ENCODE measurements at places on chromosomes 4 and X.

- DNase-seq, result no peak
Observed at GRCh38 chrX:30659421-30659820, 6.2 kb downstream of the GK start.

DNA sequence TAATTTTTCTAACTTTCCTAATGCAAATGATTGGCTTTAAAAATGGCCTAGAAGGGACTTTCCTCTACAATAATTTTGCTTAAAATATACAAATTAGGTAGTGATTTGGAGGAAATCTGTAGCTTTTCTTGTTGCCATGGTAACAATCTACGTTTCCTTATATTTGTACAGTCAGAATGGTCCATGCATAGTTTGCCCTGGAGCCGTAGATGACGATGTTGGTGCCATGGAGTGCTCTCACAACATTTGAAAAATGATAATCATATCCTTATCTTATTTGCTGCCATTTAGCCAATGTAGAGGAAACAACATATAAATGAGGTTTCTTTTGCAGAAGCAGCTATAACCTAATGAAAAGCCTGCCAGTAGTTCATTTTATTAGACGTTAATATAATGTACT is 89.0 kb upstream of the NMU start:
- no peak for DNase-seq

DNA sequence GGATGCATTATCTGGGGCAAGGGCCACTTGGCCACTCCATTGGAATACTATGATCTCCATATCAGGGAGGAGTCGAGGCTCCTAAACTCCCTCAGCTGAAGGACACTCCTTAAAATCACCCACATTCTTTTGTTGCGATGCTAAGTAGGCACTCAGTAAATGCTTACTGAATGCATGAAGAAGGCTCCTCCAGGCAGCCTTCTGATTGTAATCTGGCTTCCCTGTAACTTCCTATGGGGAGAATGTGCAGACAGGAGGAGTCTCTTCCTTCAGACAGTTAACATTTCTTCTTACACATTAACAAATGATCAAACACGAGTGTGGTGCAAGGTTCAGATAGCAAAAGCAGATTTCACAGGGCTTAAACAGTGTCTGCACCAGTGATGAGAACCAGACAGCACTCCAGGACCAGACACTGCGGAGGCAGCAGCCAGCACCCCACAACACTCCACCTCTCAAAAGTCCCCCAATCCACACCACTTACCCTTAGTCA is 21.4 kb upstream of the USO1 start:
- no peak for DNase-seq

DNA sequence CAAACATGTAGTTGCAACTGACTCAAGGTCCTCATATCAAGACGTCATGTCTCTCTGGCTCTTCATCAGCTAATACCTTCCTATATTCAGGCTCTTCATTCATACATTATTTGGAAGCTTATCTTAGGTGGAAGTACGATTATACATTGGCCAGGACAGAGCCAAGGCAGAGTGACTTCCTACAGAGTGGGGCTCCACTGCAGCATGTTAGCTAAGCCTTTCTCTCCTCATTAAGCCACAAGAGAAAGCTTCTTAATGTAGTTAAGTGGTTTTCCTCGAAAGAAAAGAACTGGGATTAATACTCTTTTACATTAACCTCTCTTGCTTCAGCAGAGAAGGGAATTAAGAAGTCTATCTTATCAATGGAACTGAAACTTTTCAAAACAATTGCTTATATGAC is 15.0 kb downstream of the C4orf33 start:
- no peak for DNase-seq

GRCh38 chr4:73731968-73732610 is 8.3 kb upstream of the CXCL8 start:
- DNase-seq, result no peak

- no peak for DNase-seq
Observed at GRCh38 chrX:115261148-115261547, 27.3 kb upstream of the LRCH2 start.

- DNase-seq, result peak; percentile 81
Observed at GRCh38 chrX:123764967-123765871, 32.4 kb upstream of the THOC2 start.

DNA sequence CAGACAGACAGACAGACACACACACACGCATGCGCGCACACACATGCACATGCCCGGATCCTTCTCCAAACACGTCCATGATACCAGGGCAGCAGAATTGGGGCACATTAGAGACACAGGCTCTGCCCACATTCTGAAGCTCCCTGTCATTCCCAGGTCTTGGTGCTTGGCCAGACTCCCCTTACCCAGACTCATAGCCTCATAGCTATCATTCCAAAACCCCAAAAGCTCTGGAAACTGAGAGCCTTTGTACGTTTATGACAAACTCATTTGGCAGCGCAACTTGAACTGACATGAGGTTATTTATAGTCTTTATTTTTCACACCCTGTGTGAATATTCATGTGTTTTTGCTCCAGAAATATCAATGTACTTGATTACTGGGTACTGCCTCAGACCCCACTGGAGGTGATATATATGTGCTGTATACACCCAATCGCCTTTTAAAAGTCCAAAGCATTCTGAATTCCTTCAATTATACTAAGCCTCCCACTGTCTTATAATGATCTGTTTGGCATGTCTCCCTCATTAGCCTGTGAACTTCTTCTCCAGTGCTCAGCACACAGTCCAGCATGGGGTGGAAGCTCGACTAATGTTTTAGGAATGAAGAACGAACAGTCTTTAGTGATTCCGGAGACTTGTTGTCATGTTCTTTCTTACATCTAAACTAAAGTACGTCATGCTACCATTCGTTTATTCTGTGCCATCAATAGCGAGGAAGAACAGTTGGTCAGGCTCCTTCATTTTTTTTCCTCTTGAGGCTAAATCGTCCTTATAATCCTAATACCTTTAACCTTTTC is 45.0 kb downstream of the RTL9 start:
- DNase-seq, result no peak

GRCh38 chr4:85778632-85779131 is 303.7 kb downstream of the ARHGAP24 start:
- DNase-seq, result no peak

- no peak for DNase-seq
Observed at GRCh38 chrX:136708348-136708747, 60.4 kb downstream of the CD40LG start.

DNA sequence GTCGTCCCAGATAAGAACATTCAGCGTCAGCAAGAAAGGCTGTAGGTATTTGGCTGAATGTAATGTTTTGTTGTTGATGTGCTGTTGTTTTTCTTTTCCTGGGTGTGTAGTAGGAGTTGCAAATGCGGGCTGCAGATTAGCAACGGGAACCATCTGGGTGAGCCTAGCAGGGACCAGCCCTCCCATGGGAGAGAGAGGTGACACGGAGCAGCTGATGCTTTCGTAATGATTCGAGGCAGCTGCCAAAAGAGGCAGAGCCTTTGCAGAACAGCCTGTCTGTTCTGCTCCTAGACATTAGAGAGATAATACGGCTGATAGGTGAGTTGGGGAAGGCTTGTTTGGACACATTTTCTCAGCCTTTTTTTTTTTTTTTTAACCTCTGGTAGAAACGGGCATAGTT is 25.3 kb downstream of the ARSF start:
- no peak for DNase-seq

GRCh38 chr4:87058356-87059073 is 123.7 kb downstream of the AFF1 start:
- DNase-seq, result no peak

All from right atrium auricular region (tissue), 2 donors.